BJ (cell line): ENCODE measurements at places on chromosomes 1 and 21.

GRCh38 chr1:3942416-3943122 is 42.5 kb upstream of the C1orf174 start:
- DNase-seq = no peak

- DNase-seq = no peak
Measured at GRCh38 chr1:46197964-46198811, at the start of gene POMGNT1. Gene POMGNT1, minus strand, starts transcription at chr1:46198434. Its CDS starts 613 bp downstream, at chr1:46197821.

- DNase-seq = no peak
Measured at GRCh38 chr1:20110679-20111078, 8.7 kb downstream of the PLA2G2D start.

GRCh38 chr1:171017426-171017825 is 73.3 kb upstream of the FMO3 start:
- DNase-seq = no peak

- no peak for DNase-seq
Measured at GRCh38 chr1:201251851-201252430, 31.4 kb upstream of the PKP1 start.

DNA sequence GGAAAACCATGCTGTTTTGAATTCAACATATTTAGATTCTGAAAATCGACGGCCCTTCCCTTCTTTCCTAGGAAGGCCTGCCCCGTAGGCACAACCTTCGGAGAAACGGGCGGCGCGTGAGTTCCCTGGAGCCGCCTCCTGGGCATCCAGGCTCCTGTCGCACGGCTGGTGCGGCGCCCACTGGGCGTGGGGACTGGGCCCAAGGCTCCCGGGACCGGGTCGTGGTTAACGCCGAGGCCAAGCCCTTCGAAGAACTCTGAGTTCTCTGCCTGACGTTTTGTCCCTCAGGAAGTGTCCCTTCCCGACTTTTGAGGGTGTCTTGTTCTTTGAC is 19.2 kb upstream of the TBX15 start:
- DNase-seq = no peak

DNA sequence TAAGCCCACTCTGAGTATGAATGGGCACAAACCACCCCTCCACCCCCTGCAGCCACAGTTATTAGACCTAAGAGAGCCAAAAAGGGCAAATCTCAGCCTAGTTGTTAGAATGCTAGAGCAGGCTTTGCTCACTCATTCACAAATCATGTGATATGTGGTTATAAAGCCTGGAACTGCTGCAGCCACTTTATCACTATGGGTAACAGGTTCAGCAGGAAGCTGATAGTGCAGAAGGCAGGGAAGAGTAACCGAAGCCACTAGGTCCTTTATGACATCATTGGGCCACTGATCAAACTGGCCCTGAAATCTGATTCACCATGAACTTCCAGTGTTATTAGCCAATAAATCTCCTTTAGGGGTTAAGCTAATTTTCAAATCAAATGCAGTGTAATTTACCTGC is 134.7 kb downstream of the GRIK1 start:
- no peak for DNase-seq

DNA sequence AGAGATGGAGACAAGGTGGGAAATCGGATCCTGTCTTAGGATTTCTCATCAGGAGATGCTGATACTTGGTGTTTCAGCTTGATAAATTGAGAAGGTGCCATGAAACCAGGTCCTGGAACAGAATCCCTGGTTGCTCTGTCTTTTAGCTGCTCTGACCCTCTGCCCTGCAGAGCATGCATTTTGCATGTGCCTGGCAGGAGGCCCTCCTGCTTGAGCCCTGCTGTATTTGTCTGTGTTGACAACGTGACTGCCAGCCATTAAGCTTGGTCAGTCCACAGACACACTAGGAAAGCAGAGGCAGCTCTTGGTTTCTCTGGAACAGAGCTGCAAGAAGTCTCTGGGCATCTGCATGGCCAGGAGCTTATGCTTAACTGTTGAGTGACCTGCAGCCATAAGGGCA is 2.5 kb downstream of the SLC25A44 start:
- no peak for DNase-seq

DNA sequence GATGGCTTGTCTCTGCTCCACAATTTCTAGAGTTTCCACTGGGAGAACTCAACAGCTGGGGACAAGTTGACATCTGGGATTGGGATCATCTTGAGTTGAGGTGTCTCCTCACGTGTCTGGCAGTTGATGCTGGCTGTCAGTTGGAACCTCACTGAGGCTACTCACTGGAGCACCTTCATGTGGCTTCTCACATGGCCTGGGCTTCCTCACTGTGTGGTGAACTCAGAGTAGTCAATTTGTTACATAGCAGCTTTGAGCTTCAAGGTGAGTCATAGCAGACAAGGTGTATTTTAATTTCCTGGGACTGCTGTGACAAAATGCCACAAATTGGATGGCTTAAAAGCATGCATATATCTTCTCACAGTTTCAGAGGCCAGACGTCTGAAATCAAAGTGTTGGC is 44.0 kb downstream of the NTNG1 start:
- no peak for DNase-seq

DNA sequence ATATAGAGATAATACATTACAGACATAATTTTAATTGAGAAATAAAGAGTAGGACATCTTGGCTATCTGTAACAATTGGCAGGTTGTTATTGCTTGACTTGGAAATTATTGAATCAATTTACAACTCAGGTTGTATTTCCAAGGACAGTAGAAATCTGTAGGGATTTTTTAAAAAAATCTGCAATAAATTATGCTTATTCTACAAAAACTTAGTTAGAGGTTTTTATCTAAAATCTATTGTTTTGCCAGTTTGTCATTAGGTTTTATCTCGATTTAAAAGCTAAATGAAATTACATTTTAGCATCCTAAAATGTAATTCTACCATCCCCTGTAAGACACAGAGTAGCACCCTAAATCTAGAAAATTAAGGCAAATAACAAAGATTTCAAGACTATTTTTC is 408.8 kb downstream of the COL11A1 start:
- DNase-seq = no peak

DNA sequence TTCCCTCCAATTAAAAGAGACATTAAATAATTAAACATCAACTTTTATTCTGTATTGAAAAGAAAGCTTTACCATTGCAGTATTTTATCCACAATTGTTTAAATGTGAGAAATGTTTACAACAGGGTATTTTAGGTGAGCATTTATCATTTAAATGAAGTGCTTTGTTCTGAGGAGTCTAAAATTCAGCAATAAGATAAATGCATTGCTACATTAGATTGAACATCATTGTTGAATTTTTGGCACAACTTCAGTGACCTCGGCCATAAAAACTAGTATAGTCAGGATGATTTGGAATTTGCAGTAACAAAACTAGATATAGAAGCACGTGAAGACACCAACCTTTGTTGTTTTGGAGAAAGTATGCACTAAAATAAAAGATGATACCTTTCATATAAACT is 692.9 kb downstream of the USP25 start:
- DNase-seq = no peak

- DNase-seq = no peak
Measured at GRCh38 chr21:29557931-29558725, 259.4 kb downstream of the BACH1 start.

- no peak for DNase-seq
Measured at GRCh38 chr1:92543131-92544055, 56.7 kb upstream of the GFI1 start.
